ENCODE measurements at places on chromosomes 2 and 18.

DNA sequence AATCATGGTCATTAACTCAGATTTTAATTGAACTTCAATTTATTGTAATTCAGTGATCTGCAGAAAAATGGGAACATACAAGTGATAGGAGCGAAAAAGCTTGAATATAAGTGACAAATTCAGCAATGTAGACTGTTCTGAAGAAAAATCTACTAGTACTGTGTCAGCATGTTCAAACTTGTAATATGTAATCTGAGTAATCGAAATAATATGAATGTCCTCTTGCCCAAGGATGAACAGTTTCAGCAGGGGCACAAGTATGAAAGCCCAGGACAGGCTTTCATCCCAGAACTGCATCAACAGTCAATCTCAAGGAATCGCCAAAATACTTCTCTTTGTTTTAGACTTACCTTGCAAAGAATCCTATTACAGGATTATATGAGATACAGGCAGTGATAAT lies 1110.5 kb downstream of the LRP1B start:
- DNase-seq, result no peak

GRCh38 chr2:95356821-95357700 lies 45.4 kb upstream of the FAHD2A start:
- no peak for DNase-seq

DNA sequence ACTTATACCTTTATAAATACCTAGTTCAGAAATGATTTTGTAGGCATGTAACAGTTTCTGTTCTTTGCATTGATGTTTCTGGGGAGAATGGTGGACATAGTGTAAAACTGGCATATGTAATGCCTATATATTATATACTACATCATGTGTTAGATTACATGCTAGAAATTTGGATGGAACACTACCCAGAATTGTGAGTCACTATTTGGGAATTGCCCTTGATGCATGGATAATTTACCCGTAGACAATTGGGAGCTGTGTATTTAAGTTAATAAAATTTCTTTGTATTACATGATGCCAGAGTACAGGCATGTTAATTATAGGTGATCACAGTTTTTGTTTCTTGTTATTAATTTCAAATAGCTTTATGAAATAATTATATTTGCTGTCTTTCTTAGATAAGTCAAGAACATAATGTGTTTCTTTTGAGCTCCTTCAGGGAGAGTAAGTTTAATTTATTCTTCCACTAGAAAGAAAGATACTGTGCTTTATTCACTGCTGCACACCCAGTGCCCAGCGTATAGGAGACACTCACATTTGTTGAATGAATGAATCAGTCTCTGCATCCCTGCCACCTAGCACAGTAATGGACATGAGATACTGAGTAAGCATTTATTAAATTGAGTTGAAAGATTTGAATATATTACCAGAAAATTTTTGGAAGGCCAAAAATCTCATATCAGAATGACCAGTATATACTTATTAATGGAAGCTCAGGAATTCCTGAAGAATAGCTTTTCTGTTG lies 16.9 kb downstream of the ACSL3 start:
- DNase-seq, result no peak

GRCh38 chr2:198731842-198732399 lies 725.8 kb downstream of the SATB2 start:
- no peak for DNase-seq

DNA sequence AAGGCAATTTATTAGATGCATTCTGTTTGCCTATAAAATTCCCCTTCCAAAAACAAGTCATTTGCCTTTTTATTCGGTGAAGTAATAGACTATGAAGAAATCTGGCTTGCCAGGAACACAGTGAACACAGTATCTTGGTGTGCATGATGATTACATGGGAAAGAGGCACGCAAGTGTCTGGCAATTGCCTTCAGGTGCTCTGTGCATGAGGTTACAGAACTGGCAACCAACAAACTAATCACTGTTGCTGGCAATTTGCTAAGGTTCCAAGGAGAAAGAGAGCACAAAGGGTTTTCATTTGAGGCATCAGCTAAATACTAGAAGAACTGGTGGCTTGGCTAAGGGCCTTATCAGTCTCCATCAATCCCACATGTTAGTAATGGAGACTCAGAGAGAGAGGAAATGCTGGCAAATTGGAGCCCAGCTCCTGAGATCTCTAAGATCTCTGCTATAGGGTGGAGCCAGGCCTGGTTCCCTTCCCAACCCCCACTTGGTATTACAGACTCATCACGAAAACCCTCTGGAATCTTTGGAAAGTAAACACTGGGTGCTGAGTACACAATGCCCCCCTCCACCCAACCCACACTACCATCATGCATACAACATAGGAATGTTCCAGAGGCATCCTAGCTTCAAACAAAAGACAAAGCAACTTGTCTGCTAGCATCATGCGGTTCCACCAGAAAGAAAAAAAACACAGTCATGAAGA lies 10.4 kb downstream of the RNF152 start:
- no peak for DNase-seq

DNA sequence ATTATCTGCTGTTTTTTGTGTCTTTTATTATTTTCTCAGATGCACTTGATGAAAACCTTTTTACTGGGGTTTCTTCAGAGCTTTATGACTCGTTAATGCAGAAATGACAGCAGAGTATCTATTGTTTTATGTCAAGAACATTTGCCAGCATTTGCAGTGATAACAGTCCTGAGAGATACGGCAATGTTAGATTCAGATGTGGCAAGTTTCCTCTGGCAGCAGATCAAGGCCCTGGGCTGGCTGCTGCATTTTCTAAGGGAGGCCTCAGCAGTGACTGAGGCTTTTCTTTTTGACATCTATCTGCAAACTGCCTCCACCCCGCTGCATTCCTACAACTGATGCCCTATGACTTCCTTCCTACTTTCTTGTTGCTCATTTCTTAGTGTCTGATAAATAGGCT lies 40.2 kb downstream of the EFEMP1 start:
- DNase-seq, result no peak

DNA sequence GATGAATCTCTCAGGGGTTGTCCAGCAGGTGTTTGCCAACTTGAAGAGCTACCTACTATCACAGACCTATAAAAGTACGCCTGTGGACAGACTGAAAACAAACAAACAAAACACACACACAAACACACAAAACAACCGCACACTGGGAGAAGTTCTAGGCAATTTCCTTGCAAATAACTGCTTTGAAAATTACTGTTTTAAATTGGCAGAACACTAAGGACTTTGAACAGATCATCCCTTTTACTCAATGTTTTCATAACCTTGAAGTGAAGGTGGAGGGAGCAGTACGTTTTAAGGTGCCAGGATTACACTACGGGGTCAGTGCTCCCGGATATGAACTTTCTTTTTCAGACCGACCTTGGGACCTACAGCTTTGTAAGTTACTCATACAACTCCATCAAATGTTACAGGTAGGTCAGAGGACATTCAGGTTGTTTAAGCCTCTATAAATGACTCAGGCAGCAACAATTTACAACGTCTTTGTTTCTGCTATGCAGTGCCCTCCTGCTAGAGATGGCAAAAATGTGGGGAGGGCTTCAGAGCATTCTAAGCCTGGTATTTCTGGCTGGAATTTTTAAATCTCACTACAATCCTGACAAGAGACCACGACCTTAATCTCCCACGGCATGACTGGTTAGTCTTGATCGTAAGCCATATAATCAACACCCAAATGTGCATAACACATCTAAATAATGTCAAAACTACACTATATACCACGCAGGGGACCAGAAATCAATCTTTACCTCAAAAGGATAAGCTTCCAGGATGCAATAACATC lies 1.4 kb upstream of the SLC20A1 start:
- DNase-seq, result no peak

DNA sequence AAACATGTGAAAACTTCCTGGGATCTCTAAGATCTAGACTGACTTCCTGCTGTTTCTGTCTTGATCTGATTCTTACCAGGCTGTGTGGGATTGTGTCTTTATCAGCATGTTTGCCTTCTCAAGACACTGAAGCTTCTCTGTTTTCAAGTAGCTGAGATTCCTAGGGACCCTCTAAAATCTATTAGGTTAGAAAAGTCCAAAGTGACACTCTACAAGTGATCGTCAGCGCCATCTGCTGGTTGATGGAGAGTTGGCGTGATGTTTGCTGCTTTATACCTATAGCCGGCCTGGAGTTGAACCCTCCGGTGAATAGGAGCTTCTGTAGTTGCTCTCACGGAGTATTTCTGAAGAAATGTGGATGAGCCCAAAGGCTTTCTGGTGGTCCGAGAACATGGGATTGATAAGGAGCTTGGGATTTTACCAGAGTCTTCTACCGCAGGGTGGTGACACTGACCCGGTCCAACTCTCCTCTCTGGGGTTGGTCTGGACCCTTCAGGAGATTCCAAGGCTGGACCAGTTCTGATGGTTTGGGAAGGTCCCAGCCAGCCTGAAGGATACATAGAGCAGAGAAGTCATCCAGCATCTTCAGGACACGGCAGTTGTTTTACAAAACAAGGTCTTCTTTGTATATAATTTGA lies 96.0 kb upstream of the TTC39C start:
- peak; percentile 64 for DNase-seq

DNA sequence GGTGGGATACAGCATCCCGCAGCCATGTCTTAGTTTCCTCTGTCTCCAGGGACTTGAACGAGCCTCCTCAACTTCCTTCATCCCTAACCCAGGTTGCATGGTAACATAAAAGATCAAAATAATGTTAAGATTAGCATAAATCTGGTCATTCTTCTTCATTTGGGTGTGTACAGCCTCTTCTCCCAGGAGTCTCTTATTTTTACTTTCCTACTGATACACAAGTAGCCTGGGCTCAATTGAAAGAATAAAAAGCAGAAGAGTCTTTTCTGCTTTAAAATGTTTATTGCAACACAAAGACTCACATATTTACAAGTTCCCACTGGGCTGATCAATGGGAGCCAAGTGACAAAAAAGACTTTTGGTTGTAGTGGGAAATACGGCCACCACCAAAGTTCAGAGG lies 137.9 kb upstream of the PID1 start:
- no peak for DNase-seq

DNA sequence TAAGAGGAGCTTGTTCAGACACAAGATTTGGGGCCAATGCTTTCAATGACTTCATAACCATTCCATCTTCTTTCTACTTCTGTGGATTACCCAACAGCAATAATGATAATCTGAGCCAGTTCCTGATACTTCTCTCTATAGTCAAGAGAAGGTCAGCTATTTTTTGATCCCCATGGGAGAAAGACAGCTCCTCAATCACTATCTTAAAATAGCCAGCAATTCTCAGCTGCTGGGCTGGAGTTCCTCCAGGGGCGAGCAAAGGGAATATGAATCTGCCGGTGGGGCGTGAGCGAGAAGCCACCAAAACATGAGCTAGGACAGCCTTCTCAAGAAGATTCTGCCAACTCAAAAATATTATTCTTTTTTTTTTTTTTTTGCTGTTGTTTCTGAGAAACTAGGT lies at the start of gene TMEM182:
Gene TMEM182, plus strand, starts transcription at position 269 of the 400 bp plus-strand sequence. CDS start 187 bp downstream, outside the sequence.
- no peak for DNase-seq

- DNase-seq, result peak; percentile 42
Observed at GRCh38 chr2:188132385-188132784, 159.3 kb upstream of the GULP1 start.

GRCh38 chr18:57122936-57123510 lies 23.9 kb upstream of the BOD1L2 start:
- no peak for DNase-seq

- DNase-seq, result no peak
Observed at GRCh38 chr2:39860538-39860937, 81.5 kb upstream of the THUMPD2 start.

- DNase-seq, result no peak
Observed at GRCh38 chr2:58042486-58042970, 4.1 kb upstream of the VRK2 start.

GRCh38 chr18:69985239-69985638 lies 37.6 kb upstream of the CD226 start:
- DNase-seq, result no peak

DNA sequence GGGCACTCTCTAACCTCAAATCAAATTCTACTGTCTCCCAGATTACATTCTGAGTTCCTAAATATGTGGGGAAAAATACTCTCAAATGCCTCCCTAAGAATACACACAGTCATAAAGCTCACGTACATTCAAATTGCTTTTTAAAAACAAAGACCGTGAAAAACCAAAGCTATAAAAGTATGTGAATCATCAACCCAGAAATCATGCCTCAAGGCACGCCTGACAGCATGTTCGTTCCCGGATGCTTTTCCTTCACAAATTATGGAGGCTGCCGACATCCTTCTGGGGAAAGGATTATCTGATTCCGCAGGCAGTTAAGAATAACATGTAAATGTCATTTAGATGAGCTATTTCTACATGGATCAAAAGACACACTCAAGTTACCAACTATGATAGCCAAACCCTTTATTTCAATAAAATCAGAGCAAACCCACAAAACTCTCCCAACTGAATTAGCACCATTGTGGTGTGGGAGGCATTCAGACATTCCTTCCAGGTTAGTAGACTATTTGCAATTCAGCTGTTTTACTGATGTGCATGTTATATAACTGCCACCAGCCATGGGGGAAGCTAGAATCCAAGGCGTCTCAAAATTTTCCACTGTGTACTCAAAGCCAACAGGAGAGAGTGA lies 398.2 kb upstream of the TRIB2 start:
- DNase-seq, result peak; percentile 69

DNA sequence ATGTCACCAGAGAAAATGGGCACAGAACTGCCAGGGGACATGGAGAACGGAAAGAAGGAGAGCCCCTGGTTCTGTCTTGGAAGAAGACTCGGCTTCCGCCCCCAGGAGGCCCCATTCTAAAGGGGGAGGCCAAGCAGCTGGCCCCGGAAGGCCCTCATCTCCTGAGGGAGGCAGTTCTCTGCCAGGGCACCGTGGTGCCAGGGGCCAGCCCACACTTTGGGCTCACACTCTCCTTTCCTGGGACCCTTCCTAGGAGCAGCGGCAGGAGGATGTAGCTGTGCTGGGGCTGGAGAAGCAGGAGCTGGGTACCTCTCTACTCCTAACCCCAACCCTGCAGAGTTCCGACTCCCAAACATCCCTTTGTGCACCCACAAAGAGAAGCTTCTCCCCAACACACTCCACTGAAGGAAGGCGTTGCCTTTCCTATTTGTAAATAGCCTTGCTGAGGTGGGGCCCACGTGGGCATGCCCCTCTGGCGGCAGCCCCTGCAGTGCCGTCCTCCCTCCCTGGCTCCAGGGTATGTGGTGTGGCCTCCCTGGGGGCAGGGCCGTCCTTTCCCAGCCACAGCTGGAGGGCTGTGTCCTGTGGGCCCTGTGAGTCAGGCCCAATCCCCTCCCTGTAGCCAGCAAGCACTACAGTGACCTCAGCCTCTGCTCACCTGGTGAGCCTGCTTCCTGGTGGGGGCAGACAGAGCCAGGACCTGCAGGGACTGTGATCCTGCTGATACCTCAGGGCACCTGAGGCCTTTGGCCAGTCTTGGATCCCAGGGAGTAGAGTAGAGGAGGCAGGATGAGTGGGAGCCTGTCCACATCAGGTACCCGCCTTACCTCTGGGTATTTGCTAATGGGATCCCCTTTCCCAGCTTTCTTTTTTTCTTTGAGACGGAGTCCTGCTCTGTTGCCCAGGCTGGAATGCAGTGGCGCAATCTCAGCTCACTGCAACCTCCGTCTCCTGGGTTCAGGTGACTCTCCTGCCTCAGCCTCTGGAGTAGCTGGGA lies 26.6 kb downstream of the ZFP36L2 start:
- no peak for DNase-seq

DNA sequence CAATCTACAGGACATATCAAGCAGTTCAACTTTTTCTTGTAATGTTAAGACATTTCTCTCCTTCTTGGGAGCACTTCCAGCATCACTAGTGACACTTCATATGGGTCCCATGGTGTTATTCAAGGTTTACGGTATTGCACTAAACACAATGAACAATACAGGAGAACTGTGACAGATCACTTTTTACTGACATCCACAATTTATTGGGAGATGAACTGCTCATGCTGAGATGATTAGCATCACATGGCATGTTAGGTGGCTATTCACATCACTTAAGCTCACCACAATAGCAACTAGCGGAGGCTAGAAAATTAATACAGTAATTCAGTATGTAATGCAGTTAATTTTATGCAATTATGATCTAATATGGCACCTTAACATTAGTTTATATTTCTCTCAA lies 264.4 kb downstream of the ERBB4 start:
- DNase-seq, result no peak

Data from left hindlimb (tissue), 1 donor.